Activated CD4-positive, alpha-beta T cell treated with anti-CD3 and anti-CD28 coated beads, Interleukin-2, amount 50 U/mL, for 48 hours (primary cell): ENCODE measurements at places on chromosomes 3 and 15.

- peak; percentile 81 for DNase-seq
Measured at GRCh38 chr3:186772701-186773417, 10.5 kb upstream of the EIF4A2 start.

GRCh38 chr15:56821721-56822425 is 88.6 kb upstream of the ZNF280D start:
- peak; percentile 64 for DNase-seq

- no peak for DNase-seq
Measured at GRCh38 chr3:123611082-123611481, 26.2 kb upstream of the HACD2 start.

DNA sequence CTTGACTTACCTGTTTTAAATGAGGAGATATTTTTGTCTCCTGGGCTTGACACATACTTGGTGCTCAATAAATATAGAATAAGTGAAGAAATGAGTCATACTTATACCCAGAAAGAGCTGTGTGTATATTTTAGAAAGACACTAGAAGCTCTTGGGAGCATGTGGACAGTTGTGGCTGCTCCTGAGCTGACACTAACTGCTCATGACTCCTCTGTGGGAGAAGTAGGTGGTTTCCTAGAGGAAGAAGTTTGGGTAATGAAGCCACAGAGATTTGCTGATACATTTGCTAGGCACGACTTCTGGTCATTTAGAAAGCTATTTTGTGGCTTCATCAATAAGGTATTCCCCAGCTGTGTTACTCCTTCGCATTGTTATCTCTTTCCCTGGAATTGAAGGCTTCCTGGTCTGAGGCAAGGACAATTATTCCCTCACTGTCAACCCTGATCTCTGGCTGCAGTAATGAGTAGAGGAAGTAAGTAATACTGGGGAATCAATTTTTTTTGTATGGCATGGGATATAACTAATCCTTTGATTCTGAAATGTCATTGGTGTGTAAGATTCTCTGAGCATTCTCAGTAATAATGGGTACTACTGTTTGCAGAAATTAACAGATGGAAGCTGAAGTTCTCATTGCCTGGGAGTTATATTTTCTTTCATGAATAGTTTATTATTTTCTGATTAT is 79.6 kb upstream of the DCBLD2 start:
- no peak for DNase-seq

DNA sequence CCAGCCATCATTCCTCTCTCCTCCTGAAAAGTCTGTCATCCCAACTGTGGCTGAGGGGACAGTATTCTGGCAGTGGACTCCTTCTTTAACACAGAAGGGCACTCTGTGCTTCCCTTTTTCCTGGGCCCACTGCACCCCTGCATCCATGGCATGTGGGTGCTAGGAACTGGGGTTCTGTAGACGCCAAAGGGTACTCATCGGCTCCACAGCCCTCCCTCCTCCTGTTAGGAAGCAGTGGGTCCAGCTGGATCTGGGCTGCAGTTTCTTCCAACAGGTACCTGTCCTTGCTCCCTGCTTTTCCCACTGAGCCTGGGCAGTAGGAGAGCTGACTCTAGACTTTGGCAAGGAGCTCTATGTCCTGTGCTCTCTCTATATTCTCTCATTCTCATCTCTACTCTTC is 6.4 kb upstream of the MANF start:
- no peak for DNase-seq

DNA sequence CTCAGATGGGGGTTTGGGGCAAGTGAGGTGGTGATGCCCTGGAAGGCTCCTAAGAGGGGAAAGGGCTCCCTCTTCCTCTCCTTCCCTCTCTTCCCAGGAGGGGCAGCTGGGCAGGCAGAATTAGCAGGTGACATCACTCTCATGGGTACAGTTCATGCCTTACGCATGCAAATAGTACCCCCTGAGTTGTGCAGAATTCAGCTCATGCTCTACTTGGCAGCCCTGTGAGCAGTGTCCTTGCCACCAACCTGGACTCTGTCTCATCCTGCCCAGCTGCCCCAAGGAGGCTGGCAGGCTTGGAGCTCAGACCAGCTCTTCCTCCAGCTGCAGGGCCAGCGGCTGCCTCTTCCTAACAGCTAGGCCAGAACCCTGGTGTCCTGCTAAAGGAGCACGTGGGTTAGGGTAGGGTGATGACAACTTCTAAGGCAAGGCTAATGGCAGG is 3.3 kb downstream of the CHAC1 start:
- DNase-seq, result no peak

- no peak for DNase-seq
Measured at GRCh38 chr3:37324850-37325321, 150.5 kb upstream of the LRRFIP2 start.

GRCh38 chr3:32336113-32336498 is 55.5 kb upstream of the CMTM7 start:
- DNase-seq, result no peak

GRCh38 chr3:21847005-21847404 is 96.0 kb upstream of the ZNF385D start:
- no peak for DNase-seq

GRCh38 chr15:74123131-74123429 is 7.3 kb upstream of the ISLR2 start:
- DNase-seq, result no peak

GRCh38 chr3:132629928-132630327 is 29.7 kb downstream of the ACAD11 start:
- no peak for DNase-seq

- no peak for DNase-seq
Measured at GRCh38 chr3:81242871-81243270, 518.6 kb downstream of the GBE1 start.

GRCh38 chr15:81313686-81314085 is 10.3 kb downstream of the STARD5 start:
- no peak for DNase-seq

DNA sequence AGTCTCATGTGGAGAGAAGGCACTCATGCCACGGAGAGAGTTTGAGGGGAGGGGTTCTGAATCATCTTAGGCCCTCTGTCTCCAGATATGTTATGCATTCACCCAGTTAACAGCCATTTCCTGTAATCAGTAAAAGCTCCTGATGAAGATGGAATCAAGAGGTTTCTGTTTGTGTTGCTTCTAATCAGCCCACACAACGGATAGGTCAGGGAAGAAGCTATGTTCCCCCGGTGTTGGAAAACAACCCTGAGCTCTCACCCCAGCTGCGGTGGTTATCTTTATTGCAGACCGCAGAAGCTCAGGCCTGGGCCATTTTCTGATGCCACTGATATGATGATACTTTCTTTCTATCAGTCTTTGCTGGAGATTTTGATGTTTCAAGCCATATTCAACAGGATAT is 338.5 kb upstream of the ONECUT1 start:
- DNase-seq, result no peak

- no peak for DNase-seq
Measured at GRCh38 chr3:27312044-27312668, 57.0 kb downstream of the NEK10 start.

- no peak for DNase-seq
Measured at GRCh38 chr15:27746401-27746955, 352.6 kb downstream of the OCA2 start.

DNA sequence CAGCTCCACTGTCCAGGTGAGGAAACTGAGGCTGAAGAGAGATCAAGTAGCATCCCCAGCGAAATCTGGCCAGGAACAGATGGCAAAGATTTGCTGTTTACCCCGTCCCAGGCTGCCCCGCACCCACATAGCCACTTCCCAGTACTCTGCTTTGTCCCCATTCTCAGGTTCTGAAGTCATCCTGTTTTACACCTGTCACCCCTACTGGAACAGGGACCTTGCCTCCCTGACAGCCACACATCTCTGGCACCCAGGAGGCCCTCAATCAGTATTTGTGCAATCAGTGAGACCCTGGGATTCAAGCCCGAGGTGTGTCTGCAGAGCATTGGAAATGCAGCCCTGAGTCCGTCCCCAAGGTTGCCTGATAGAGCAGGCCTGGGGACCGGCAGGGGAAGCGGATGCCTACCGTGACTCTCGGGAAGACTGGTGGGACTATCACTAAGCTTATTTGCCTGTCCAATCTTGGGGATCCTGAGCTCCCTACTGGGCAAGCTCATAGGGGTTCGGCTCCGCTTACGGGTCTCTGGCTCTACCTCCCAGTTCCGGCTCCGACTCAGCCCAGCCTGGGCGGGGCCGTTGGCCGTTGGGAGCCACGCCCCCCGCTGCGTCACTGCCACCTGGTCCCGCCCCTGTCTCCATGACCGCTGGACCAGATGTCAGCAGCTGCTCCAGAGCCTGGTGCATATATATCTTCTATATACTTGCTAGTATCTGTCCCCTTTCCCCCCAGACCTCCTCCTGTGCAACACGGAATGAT is 17.5 kb upstream of the FANCD2 start:
- peak; percentile 86 for DNase-seq

- DNase-seq, result no peak
Measured at GRCh38 chr3:67998281-67998680, 343.9 kb upstream of the SUCLG2 start.

DNA sequence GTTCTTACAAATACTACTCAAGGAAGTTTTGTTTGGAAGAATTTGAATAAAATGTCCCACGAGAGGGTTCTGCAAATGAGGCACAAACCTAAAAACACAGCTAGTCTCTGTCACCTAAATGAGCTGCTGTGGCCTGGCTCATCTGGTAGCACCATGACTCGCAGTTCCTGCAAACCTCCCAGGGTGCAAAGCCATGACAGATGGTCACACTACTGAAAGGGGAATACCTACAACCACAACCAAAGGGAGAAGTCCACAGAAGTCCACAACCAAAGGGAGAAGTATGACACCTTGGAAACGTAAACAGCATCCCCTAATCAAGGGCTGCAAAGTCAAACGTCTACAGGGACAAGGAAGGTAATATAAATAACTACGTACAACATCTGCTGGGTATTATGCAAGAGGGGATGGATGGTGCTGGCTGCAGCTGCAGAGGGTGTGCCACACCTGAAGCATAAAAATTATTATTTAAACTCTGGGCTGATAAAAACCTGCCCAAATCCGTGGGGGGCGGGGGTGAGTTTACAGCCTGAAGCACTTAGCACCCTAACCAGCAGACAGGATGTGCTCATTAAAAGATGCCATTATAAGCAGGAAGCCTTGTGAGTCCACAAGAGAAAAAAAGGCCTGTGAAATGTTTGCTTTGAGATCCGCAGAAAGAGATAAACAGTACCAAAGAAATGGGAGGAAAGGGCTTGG is 184.0 kb downstream of the MAGI1 start:
- no peak for DNase-seq

DNA sequence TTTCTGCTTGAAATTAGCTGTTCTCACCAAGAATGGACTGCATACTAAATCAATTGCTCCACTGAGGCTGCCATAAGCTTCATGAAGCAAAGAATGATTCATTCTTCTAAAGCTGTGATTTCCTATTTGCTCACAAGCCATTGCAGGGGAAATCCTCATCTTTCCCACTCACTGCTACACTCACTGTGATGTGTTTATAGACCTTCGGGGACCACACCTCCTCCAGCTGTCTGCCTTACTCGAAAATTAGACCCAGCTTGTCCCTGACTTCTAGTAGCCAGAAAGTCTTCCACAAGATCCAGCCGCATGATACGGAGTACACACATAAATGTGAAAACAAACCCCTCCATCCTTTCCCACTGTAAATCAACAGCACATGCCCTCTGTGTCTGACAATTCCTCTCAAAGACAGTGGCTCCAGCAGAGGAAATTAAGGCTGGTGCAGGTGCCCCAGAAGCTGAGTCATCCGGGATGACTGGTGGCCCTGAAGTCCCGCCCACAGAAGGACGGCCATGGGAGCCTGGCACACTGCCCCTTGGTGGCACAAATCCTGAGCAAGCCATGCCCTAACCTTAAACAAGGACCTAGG is 172.0 kb downstream of the STT3B start:
- peak; percentile 11 for DNase-seq
